ENCODE measurements at places on chromosomes 4 and X.
A peak's percentile ranks its signal among the peaks of the same experiment; 100 is the strongest.

DNA sequence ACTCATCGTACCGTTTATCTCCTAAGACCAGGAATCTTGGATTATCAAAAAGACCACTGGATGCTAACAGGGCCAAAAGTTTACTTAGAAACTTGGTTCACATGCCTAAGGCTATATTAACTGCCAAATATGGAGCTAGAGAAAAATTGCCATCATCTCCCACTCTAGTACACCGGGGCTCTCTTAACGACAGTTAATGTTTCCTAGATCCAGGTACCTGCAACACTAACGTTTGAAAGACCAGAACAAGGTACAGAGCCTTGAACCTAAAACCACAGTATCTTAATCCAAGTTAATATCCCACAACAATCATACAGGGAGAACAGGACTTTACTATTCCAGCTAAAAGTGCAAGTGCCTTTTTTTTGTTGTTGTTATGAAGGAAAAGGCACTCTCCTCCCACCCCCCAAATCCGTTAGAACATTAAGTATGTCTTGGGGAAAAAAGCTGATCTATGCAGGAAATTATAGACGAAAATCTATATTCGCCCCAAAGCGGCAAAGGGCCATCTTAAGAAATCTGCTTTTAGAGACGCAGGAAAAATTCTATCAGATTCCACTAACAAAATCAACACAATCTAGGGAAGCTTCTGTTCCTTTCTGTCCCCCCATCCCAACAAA lies 1.3 kb downstream of the G3BP2 start:
- DNase-seq = no peak

- DNase-seq = no peak
Observed at GRCh38 chrX:150863191-150863590, 35.3 kb downstream of the CD99L2 start.

DNA sequence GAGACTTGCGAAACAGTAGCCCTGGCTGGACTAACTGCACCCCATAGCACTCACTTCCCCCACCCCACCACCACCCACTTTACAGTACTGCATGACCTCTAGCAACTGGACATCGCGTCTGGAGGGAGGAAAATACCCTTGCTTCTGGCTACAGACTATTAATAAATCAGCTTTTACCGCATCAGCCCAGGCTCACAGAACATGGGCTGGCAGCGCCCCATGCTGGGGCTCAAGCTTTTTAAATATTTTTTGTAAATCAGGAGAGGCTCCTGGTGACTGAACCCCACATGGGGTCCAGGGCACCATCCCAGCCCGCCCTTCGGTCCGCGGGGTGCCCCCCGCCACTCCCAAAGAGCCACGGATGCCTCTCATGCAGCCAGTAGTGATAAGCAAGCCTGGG lies 2.7 kb downstream of the HS6ST2 start:
- no peak for DNase-seq

GRCh38 chr4:168853770-168854169 lies 156.3 kb downstream of the CBR4 start:
- DNase-seq = no peak

DNA sequence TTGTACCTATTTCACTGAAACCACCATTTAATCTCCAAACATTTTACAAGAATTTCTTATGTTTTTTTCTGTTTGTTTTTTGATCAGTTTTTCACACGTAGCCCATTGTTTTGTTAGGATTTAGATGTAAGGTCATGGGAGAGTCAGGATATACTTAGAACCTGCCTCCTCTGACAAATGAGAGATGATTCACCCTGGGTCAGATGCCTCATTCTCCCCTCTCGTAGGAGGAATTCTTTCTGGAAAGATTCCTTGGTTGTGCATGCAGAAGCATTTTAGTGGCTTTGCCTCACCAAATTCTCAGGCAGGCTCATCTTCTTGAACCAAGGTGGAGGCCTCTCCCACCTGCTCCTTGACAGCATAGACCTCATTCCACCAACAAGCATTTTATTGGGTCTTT lies 599.3 kb downstream of the SPRY1 start:
- DNase-seq = peak; percentile 89

GRCh38 chr4:159018062-159018629 lies 84.7 kb upstream of the RAPGEF2 start:
- no peak for DNase-seq

- no peak for DNase-seq
Observed at GRCh38 chr4:182724414-182724813, 192.8 kb downstream of the DCTD start.

DNA sequence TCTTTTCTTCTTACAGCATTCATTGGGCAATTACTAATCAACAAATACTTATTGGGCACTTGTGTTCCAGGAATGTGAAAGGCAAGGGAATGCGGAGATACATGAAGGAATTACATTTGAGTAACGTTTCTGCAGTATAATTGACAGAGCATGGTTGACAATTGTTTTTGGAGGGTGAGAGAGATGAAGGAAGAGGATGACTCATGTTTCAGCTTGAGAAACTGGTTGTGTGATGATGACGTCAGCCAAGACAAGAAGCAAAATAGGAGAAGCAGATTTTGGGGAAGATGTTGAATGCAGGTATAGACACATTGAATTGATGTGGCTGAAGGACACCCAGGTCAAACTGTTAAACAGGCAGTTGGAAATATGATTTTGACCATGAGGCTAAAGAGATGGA lies 8.0 kb upstream of the CPEB2 start:
- peak; percentile 42 for DNase-seq

DNA sequence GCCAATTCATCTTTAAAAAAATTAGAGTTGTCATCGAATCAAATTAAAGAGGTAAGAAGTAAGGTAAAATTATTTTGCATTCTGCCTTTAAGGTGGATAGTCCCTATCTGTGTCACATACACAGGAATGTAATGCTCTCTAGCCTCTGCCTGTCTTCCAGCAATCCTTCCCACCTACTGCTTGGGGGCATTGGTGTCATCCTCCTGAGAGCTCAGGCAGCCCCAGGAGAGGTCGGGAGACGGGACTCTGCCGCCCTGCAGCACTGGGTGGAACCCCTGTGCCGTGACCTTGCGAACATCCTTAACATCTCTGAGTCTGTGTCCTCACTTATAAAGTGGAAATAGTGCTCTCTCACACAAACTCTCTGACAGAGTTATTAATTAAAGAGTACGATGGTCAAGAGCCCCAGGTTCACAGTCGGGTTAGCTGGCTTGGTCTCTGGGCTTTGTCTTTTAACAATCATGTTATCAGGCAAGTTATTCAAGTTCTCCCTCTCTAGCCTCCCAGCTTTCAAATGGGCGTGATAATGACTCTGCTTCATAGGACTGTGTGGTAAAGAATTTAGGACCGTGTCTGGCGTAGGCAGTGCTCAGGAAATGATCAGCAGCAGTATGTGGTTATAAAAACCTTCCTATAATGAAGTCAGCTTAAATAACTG lies 10.2 kb downstream of the TLR3 start:
- peak; percentile 14 for DNase-seq

- DNase-seq = no peak
Observed at GRCh38 chrX:132258509-132258908, 39.3 kb upstream of the RAP2C start.

GRCh38 chr4:99868126-99868596 lies 26.1 kb downstream of the LAMTOR3 start:
- DNase-seq = peak; percentile 32

DNA sequence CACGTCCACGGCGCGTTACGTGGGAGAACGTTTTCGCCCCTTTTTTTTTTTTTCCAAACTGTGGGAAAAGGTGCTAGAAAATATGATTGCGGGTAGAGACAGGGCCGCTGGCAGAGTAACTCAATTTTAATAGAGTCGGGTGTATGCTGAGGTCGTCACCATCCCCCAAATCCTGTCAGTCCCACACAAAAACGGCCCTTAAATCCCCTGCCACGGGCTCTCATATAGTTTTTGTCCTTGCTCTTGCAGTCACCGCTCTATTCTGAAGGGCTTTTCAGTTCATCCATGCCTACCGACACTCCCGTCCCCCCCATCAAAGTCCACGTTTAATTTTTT lies 796 bp upstream of the MED14 start:
- DNase-seq = no peak

GRCh38 chr4:26860922-26861433 lies 337 bp downstream of the STIM2 start:
- DNase-seq = peak; percentile 37

DNA sequence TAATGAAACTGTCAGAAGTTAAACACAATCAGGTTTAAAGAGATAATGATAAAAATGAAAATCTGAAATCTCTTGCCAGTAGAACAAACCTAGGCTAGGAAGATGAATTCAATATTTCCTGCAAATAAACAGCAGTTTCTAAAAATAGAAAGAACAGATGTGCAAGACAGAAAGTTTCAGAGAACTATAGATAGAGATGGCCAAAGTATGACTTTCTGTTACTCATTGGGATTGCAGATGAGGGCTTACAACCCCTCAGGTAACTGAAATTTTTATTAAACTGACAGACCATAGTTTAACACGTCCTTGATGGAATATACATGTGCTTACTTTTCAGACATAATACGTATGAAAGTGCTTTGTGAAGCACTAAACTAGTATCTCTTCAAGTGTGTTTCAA lies 82.3 kb upstream of the PPARGC1A start:
- no peak for DNase-seq

DNA sequence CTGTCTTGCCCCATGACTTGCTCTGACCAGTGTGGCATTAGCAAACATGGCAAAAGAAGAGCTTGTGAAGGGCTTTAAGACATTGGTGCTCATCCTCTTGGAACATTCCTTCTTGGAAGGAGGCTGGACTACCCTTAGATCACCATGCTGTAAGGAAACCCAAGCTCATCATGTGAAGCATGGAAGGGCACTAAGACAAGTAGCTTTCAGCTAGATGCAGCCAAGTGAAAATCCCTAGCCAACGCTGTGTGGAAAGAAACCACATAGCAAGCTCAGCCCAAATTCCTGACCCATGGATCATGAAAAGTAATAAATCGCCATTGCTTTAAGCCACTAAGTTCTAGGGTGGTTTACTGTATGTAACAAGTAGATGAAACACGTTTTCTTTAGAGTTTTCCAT lies 12.4 kb upstream of the PACRGL start:
- peak; percentile 32 for DNase-seq

GRCh38 chr4:76211769-76212708 lies 1.6 kb downstream of the SCARB2 start:
- DNase-seq = peak; percentile 14
